ENCODE measurements at places on chromosomes 1 and 21.

GRCh38 chr1:41700581-41700980 is 216.1 kb upstream of the EDN2 start:
- no peak for DNase-seq

DNA sequence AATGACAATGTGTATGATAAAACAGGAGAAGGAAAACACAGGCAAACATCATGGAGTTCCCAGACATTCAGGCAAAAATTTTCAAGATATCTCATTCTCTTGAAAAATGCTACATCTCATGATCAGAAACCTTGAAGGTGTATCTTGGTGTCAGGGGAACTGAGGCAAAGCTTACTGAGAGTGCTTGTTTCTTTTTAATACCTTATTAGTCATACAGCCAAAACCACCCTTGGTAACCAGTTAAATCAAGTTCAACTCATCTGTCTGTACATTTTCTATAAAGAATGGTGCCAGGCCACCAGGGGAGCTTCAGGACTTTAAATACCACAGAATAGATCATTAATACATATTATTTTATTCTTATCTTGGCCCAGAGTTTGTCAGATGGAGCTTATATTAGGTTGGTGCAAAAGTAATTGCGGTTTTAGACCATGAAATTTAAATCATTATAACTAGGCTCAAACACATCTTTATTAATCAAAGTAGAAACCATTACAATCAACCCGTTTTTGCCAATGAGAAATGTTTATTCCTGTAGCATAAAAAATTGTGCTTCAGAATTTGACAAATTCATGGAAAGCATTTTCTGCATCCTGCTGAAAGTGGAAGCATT is 1036.0 kb downstream of the AMY1C start:
- no peak for DNase-seq

DNA sequence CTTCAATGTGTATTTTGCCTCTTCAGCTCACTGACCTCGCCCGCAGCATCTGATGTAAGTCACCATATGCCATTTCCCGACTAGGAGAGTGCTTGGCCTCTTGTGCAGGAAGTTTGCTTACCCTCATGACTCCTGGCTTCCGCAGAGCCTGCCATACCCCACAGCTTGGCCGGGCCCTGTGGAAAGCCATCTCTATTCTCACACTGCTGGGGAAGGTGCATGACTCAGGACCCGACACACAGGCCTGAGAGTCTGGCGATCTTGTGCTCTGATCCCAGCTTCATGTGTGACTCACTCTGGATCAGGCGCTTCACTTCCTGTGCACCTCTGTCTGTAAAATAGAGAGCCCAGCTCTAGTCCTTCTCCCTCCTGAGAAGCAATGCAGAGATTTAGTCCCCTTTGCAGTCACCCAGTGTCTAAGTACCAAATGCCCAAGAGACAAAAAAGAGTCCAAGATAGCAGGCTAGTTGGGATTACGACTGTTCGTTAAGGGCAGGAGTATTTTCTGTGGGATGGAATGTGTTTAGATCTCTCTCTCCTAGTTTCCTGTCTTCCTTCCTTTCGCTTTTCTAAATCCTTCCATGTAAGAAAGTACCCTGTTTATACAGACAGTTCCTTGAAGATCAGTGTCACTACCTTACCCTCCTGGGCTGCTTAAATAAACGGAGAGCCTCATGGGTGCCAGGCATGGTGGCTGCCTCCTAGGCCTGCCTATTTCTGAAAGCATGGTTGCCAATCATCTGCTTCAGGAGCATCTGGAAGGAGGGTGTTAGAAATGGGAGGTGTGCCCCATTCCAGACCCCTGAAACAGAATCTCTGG is 62.8 kb upstream of the KIF26B start:
- DNase-seq: no peak

DNA sequence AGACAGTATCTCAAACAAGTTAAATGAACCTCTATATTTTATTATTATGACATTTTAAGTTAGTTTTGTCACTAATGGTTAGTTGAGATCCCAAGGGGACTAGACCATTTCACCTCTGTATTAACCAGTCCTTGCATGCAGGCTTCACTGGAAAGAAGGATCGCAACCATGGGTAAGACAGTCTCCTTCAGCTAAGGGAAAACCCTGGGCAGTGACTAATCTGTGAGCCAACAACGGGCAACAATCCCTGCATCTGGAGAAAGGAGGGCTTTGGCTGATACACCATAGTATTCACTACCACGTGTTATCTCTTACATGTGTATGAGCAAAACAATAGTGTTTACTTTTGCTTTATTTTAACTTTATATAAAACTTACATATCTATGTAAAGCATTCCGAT is 708.8 kb upstream of the CHRM3 start:
- no peak for DNase-seq

DNA sequence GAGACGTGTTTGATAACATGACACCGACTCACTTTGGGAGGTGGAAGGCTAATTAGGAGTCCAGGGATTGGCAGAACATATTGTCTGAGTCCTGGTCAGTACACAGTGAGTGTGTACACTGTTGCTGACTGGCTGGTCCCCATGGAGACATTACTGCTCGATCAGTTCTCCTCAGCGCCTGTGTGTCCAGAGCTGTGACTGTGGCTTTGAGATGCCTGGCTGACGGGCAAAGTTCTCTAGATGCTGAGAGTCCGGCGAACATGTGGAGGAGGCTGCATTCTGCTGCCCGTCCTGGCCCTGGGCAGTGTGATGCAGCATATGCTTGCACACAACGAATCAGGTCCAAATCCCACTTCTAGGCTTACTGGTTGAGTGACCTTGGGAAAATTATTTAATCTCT is 280.1 kb upstream of the ST6GALNAC5 start:
- DNase-seq: no peak

- no peak for DNase-seq
Measured at GRCh38 chr1:225468270-225469020, 40.6 kb upstream of the LBR start.

- no peak for DNase-seq
Measured at GRCh38 chr1:181390410-181391077, 92.8 kb upstream of the CACNA1E start.

- no peak for DNase-seq
Measured at GRCh38 chr21:40118527-40118926, 251.3 kb downstream of the PCP4 start.

DNA sequence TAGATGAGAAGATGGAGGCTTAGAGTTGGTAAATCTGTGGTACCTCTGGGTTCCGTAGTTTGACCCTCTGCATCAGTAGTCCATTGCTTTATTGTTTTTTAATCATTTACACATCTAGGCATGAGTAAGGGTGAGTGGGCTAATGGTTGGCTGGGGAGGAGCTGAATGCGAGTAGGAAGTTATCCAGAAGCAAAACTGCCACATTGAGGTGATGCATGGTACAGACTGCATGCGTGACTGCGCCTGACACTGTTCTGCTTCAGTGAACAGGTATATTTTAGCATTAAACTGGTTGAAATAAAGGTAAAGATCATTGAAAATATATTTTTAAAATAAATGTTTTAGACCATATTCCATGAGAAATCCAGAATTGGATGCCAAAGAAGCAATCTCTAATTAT is 4.4 kb downstream of the DNAJC16 start:
- no peak for DNase-seq

- no peak for DNase-seq
Measured at GRCh38 chr21:33380483-33380998, 22.7 kb upstream of the IFNGR2 start.

DNA sequence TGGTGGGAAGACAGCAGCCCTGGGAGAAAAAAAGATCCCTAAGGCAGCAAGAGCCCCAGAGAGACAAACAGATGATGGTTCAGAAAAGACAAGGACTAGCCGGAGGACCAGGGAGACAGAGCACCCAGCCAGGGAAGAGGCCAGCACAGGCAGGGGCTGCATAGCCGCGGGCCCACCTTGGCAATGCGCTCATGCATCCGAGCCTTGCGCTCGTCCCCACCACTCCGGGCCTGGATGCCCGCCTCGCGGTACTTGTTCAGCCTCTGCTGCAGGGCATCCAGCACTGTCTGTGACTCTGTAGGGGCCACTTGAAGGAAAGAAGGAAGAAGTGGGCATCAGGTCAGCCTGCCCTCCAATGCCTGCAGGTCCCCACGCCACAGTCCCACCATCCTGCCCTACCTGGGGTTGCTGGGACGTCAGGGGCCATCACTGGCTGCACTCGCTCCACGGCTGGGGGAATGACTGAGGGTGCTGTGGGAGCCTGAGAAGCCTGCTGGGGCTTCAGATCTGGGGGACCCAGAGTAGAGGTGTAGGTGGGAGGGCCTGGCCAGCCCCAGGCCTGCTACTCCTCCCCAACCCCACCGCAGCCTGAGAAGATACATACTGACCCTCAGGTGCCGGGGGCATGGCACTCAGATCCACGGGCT is 7.0 kb downstream of the CC2D1B start:
- no peak for DNase-seq

GRCh38 chr1:245316784-245317183 is 162.0 kb downstream of the KIF26B start:
- no peak for DNase-seq

- no peak for DNase-seq
Measured at GRCh38 chr1:174165471-174166137, 6.3 kb downstream of the RABGAP1L start.

- no peak for DNase-seq
Measured at GRCh38 chr21:31611445-31611844, 48.0 kb upstream of the SOD1 start.

- DNase-seq: no peak
Measured at GRCh38 chr1:62263006-62263813, 56.0 kb downstream of the KANK4 start.

DNA sequence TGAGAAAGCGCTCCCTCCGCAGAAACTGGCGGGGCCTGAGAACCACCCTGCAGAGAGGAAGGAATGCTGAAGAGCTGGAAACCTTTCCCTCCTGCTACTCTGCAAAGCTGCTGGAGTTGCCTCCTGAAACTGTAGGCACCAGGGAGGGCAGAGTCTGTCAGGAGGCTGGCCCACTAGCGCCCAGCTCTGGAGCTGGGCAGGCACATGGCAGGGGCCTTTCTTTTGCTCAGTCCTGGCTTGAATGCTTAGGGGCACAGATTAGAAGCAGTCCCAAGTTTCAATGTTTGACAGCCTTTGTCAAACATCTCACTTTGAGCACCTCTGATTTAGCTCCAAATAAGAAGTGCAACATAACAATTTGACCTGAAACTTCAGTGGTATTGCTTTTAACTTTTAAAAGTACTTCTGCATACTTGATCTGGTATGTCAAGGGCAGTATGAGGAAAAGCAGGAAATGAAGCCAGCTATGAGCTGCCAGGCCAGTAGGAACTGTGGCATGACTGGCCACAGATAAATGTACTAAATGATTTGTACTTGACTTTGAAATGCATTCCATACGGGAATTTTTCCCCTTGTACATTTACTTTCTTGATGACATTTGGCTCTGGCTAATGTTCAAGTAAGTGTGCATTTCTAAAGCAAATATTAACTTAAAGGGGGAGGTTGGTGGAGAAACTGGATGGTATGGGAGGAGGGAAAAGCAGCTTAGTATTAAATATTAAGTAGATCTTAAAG is 7.2 kb downstream of the C1orf116 start:
- DNase-seq: no peak

GRCh38 chr1:201840490-201840889 is 11.5 kb downstream of the IPO9 start:
- no peak for DNase-seq

DNA sequence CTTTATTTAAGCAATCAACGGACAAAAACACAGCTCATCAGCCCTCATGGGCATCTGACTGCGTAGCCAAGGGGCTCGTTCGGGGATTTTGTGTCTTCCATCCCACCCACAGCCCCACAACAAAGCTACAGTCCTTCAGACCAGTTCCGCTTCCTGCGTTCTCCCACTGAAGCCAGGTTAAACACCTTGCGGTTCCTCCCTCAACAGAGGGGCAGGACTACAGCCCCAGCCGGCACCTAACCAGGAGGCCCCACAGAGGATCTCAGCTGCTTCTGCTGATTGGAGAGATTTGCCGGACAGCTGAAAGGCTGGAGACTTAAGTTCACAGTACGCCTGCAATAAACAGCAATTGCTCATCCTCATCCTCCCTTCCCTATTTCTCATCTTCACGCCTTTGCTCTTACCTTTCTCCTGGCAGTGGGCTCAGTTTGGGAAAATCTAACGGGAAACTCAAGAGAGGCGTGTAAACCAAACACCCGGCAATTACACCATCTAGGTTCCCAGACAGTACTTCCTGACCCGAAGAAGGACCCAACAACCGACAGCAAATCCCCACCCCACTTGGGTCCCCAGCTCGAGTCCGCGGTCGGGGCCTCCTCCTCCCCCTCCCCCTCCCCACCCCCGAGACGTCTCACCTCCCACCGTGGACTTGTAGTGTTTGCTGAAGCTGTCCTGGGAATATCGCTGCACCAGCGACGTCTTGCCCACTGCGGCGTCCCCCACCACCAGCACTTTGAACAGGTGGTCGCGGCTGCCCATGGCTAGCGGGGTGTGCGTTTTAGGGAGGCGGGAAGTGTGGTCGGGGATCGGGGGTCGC is 876 bp downstream of the RAB29 start:
- DNase-seq: no peak
